Stimulated activated CD4-positive, alpha-beta T cell treated with anti-CD3 and anti-CD28 coated beads, Interleukin-2, amount 100 ng/mL, for 4 hours (primary cell): ENCODE measurements at places on chromosomes 4 and X.

GRCh38 chr4:25937801-25938200, 23.8 kb downstream of the SMIM20 start:
- DNase-seq, result no peak

- DNase-seq, result no peak
Observed at GRCh38 chr4:113979148-113979904, at the start of gene ARSJ. Gene ARSJ, minus strand, starts transcription at chr4:113979647. Its CDS starts 813 bp downstream, at chr4:113978834.

GRCh38 chr4:4693258-4693657, 151.4 kb upstream of the STX18 start:
- DNase-seq, result no peak

DNA sequence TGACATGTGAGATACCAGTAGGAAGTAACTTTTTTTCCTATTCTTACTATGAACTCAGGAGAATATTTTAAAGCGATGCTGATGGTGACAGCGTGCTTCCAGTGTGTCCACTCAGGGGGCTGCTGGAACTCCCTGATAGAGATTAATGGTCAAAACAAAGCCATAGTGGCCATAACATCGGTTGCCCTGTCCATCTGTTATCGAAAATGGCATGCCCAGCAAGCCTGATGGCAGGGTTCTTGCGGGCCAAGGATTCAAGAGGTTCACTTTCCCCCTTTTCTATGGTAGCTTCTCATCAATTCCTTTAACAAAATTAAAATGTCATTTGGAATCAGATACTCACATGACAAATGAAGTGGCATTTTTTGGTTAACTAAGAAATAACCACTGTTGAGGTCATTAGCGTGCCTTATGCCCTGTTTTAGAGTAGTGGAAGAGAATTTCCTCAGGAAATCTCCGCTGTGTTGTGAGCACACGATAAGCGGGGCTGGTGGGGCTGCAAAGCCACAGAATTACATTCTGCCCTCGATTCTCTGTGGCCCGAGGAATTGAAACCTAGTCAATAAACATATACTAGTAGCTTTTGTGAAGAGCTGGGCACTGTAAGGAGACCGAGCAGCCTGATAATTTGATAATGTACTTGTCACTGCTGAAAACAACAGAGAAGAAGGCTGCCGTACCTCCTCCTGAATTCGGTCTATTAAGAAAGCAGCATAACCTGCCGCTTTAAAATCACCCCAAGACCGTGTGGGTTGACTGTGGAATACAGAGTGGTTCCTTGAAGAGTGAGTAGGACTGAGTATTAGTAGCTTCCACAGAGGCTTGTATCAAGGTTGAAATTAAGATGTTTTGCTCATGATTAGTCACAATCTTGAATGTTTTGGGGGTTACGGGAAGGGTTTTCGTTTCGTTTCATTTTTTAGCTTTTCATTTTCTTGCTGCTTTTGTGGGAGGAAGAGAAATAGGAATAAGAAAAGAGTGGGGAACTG, 46.7 kb downstream of the PTCHD1 start:
- DNase-seq, result no peak

DNA sequence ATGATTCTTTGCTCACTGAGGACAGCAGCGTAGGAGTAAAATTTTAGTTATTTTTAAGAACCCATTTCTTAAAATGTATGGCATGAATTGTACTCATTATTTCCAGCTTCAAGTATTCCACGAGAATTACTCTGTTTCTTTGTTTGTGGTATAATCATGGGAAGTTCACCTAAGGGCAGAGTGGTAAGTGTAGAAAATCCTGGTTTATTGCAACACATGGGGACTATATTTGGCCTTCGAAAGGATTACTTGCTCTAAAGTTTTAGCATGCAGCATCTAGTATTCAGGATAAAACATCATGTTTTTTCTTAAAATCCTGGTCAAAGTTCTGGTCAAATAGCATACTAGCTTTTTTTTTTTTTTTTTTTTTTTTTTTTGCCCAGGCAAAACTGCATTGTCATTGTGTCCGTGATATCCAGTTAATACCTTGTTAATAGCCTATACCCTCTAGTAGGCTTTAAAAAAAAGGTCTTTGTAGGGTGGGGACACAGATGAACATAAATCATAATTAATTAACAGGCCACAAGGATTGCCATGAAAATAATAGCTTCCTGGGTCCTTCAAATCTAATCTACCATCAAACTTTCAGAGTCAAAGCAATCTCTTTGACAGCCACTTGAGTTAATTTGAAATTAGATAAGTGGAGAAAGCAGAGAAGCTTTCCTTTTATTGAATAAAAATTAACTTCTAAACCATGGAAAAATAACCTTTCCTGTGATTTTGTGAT, 44.6 kb upstream of the VEGFC start:
- DNase-seq, result no peak

DNA sequence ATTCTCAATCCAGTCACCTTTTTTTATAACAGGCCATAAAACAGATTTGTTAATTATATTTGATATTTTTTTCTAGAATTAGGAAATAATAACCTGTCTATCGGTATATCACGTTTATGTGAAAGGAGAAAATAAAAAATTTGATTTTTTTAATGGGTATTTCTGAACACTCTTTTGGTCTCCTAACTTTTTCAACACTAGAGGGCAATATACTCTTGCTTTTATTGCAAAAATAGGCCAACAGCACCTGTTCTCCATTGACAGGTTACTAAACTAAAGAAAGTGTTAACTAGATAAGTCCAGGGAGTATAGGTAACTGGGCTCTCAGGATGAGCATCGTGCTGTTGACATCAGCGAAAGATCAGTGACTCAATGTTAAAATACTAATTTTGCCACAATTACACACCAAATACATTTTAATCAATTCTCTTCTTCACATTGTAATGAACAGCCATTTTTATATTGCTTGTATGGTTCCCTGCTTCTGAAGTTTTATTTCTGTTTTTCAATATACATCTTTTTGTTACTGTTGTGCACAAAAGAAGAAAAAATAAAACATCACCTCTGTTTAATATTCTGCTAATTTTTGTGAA, 22.8 kb downstream of the NDST4 start:
- DNase-seq, result no peak

DNA sequence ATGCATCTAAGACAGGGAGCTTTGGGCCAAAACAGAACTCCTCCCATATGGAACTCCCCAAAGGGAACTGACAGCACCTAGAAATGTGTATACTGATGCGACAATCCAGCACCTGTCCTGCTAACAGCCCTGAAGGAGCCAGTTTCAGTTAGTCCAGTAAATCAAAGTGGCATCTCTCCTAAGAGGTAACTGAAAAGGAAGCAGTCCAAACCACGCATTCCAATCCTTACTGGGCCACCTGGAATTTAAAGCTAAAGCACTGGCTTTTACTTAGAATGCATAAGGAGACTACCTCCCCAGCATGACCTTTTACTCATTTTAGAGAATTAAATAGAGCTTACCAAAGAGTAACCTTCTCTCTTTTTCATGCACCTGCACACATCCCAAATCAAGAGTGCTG, 586.8 kb upstream of the PITX2 start:
- DNase-seq, result no peak

- DNase-seq, result no peak
Observed at GRCh38 chr4:108333353-108333942, 164.7 kb upstream of the LEF1 start.

DNA sequence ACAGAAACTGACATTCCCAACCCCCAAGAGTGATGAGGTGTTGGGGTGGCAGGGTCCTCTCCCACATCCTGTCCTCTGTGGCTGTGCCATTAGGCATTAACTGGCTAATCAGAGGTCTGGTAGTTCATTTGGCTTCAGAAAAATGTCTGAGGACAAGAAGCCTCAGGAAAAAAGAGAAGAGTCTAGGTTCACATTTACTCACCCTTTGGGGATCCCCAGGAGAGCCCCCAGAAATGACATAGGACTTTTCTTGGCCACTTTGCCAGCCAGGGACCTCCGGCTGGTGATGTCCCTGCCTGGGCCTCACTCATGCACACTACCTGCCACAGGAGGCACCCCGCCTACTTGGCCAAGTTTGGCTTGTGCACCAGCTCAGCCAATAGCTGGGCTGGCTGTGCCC, 173.0 kb downstream of the RBM46 start:
- no peak for DNase-seq

DNA sequence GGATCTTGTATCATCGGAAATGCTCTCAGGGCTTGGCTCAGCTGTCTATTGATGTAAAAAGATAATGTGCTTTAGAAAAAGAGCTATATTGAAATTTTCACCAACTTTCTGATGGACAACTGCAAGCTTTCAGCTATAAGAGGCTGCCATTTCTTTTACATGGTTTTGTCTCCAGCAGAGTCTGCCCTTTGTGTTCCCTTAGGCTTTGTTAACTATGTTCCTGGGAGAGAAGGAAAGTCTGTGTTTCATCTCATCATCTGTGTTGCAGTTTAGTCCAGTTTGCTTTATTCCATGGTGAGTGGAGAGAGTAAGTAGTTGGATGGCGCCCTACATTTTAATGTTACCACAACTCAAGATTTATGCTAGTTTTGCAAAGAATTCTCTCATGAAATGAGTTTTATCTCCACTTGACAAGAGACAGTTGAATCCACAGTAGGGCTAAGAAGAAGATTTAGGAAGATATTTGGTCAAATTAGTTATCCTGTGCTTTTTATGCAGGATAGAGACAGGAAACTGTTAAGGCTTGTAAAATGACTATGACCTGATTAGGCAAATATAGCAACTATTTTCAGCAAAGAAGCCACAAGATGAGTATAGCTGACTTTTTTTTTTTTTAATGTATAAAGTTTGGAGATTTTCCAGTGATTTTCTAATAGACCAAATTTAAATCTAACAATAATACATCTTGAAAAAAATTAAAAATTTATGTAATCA, 16.5 kb downstream of the SEPTIN11 start:
- no peak for DNase-seq

GRCh38 chr4:99437723-99438404, 2.7 kb upstream of the ADH7 start:
- no peak for DNase-seq

GRCh38 chr4:189834616-189835015, 106.1 kb upstream of the FRG1 start:
- DNase-seq, result no peak

DNA sequence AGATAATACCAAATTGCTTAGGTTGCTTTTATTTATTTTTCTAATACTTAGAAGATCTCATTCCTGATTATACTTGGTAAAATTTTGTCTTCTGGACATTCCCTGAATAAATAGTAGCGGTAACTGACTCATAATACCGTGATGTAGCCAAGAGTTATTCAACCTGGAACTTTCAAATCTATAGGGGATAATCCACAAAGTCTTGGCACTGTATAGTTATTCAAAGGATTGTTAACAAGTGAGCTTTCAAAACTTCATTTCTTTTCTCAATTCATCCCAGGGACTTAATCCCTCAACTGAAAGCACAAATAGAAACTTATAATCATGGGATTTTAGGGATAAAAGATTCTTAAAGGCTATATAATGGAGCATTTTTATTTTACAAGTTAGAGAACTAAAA, 1383.3 kb downstream of the FAM133A start:
- DNase-seq, result no peak

- DNase-seq, result no peak
Observed at GRCh38 chr4:102295153-102295862, 50.0 kb downstream of the SLC39A8 start.

- no peak for DNase-seq
Observed at GRCh38 chr4:81816031-81816761, 344.5 kb upstream of the RASGEF1B start.

DNA sequence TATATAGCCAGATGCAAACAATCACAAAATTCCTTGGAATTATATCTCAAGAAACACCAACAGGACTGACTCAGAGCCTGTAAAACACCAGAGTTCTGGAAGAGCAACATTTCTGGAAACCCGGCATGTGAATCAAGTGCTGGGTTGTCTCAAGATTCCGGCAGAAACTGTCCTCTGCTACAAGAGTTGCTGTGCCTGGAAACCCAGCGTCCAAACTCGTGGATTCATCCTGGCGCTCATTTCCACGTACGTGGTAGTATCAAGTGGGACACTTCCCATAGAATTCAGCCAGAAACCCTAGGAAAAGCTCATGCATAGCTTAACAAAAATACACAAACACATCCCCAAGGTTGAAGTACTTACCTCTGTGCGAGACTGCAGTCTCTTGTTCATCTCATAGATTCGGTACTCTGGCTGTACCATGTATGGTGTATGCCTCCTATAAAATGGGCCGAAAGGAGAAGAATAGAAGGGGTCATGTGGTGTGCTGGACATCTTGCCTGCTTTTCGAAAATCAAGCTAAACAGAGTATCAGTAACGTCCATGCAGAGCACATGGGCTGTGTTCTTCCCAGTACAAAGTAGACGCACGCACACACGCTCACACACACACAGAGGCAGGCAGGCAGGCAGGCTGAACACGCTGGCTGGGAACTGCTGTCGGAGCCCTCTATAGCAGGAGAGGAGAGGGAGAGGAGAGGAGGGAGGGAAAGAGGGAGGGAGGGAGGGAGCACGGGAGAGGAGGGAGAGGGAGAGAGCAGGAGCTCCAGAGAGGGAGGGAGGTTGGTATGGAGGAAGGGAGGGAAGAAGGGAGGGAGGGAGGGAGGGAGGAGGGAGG, at the start of gene LDB2:
TSS of gene LDB2 (minus strand) at position 655 of the 837 bp plus-strand sequence.
- DNase-seq, result no peak

GRCh38 chrX:102067966-102068723, 57.3 kb upstream of the TCEAL2 start:
- no peak for DNase-seq

DNA sequence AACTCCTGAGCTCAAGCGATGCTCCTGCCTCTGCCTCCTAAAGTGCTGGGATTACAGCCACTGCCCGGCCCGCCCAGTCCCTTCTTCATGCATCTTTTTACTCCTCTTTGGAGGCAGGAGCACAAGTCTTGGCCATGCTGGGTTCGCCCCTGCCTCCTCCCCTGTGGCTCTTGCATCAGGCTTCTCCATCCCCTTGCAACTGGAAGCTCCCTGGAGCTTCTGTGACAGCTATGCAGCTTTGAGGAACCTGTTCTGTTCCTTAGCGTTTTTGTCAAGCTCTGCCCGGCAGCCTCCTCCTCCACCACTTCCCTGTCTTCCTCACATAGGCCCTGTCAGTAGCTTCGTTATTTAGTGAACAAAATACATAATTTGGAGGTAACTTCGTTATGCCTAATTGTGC, 73.9 kb downstream of the PSAPL1 start:
- DNase-seq, result no peak

DNA sequence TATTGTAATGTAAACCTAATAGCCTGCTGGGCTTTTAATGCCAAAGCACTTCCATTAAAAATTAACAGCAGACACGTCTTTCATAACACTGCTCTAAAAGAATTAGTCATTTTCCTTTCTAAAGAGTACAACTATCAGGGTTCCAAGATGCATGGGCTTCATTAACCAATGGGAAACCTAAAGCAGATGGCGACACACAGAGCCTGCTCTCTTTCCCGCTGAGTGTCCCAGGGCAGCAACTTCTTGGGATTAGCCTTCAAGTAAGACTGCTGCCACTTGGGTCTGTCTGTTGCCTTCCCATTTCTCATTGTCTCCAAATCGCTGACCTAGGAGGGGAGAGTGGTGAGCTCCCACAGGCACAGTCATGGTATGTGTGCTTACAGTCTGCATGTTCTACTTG, 14.0 kb upstream of the PHKA2 start:
- no peak for DNase-seq

- DNase-seq, result no peak
Observed at GRCh38 chr4:169621731-169622492, 1.5 kb downstream of the CLCN3 start.

- no peak for DNase-seq
Observed at GRCh38 chr4:2339458-2340271, 77.8 kb upstream of the MXD4 start.

GRCh38 chrX:103356130-103356798, at the start of gene TCEAL9:
Gene TCEAL9, plus strand, starts transcription at chrX:103356506. Its CDS starts 1,179 bp downstream, at chrX:103357685.
- no peak for DNase-seq
